Hematopoietic multipotent progenitor cell treated with erythropoietin and hydrocortisone succinate and interleukin-3 and kit ligand, for 8 days (in vitro differentiated cells): ENCODE measurements at places on chromosomes 2 and 18.

GRCh38 chr2:112074506-112074905 is 19.4 kb downstream of the TMEM87B start:
- no peak for DNase-seq

GRCh38 chr2:69184224-69184623 is 171.2 kb downstream of the ANTXR1 start:
- DNase-seq: no peak

DNA sequence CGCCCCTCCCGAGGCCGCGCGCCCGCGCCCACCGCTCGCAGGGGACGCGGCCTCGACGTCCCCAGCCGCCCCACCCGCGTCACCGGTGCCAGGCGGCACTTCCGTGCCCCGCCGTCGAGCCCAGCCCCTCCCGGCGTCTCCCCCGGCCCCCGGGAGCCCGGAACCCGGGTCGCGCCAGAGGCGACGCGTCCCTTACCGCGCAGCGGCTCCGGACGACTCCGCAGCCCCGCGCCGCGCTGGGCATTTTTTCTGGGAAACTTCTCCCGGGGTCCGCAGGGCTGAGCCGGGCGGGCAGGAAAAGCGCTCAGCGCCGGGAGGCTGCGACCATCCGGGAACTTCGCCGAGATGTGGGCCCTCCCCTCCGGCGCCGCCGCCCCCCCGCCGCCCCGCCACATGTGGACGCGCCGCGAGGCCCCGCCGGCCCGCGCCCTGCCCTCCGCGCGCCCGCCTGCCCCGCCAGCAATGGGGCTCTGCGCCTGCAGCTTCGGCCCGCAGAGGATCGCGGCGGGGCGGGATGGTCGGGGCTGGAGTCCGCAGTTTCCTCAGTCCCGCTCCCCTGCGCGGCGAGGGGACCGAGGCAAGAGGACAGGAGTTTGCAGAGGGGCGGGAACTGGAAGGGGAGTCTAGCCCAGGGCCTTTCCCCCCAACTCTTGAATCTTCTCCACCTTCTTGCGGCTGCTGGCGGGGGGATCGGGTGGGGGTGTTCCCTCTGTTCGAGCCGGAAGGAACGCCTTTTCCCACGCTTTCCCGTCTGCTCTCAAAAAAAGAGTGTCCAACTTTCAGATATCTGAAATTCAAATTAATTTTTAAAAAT is 81.5 kb downstream of the CHRNA1 start:
- DNase-seq: peak; percentile 9

GRCh38 chr2:227161947-227162346 is 2.1 kb downstream of the COL4A4 start:
- DNase-seq: no peak

DNA sequence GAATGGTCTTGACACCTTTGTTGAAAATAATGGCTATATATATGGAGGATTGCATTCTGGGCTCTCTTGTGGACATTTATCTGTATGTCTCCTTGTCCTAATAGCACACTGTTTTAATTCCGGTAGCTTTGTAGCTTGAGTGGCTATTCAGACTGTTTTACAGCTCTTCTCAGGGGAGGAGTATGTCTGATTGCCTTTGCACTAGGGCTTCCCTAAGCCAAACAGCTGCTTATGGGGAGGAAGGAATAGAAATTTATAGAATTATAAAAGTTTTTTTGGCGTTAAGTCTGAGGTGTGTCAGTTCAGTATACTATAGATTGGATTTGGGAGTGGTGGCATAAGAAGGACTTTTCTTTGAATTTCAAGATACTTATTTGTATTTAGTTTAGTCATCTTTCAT is 12.6 kb downstream of the SEH1L start:
- no peak for DNase-seq

- DNase-seq: no peak
Observed at GRCh38 chr2:221551864-221552263, 20.2 kb downstream of the EPHA4 start.

- DNase-seq: peak; percentile 91
Observed at GRCh38 chr2:43210467-43211303, 15.7 kb downstream of the ZFP36L2 start.

- DNase-seq: no peak
Observed at GRCh38 chr18:11468617-11469016, 140.8 kb upstream of the SLC35G4 start.
